ENCODE measurements at places on chromosomes 3 and 15.

- no peak for DNase-seq
These were observed 62.8 kb upstream of the SPATA12 start for GRCh38 chr3:56997675-56998074.

DNA sequence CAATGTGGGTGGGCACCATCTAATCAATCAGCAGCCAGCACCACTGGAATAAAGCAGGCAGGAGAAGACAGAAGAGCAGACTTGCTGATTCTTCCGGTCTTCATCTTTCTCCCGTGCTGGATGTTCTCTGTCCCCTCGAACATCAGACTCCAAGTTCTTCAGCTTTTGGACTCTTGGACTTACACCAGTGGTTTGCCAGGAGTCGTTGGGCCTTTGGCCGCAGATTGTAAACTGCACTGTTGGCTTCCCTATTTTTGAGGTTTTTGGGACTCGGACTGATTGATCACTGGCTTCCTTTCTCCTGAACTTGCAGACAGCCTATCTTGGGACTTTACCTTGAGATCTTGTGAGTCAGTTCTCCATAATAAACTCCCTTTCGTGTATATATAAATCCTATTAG, 292.8 kb downstream of the BCHE start:
- no peak for DNase-seq

- DNase-seq, result no peak
These were observed 5.5 kb upstream of the TEX55 start for GRCh38 chr3:119140466-119140865.

DNA sequence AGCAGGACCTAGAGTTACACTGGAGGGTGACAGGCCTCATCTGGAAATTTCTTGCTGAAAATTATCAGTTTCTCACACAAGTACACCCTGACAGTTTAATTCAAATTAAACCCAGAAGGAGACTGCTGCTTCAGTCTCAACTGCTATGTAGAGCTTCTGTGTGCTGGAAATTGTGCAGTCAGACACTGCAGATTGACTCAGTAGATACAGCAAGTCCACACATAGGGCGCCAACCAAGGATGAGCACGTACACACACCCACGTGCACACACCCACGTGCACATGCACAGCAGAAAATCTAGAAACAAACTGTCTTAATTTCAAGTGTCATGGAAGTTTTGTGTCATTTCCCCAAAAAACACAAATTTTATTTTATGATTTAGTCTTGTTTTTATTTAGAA, 192.9 kb downstream of the PDE8A start:
- DNase-seq, result no peak

- DNase-seq, result no peak
These were observed 102.4 kb downstream of the NR1D2 start for GRCh38 chr3:24047513-24047912.

DNA sequence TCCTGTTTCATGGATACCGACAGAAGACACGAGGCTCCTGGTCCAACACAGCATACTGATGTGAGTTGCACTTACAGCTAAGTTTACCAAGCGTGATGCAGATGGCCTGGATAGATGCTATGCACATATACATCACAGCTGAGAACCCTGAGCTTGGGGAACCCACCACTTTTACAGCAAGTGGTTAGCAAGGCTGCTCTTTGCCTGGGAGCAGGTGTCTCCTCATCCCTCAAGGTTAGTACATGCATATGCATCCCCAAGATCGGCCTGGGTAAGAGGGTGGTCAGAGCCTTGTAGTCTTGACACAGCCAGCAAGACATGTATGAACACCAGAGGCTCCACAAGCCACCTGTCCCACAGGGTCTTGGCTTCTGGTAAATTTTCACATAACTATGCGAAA, 28.3 kb downstream of the LRRC2 start:
- no peak for DNase-seq

DNA sequence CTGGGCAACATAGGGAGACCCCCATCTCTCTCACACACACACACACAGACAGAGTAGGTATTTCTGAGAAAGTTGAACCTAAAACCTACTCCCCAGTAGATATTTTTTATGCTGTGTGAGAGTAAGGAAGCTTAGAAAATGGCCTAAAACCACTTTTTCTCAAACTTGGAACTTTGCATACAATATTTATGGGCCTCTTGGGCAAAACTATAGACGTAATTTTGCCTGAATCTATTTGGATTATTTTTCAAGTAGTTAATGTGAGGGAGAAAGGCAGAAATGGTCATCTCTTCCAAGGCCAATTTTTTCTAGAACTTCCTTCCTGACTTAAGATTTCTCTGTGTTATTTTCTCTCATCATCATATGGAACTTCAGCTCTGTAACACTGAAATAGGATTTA, 81.7 kb downstream of the ZNF609 start:
- DNase-seq, result no peak

DNA sequence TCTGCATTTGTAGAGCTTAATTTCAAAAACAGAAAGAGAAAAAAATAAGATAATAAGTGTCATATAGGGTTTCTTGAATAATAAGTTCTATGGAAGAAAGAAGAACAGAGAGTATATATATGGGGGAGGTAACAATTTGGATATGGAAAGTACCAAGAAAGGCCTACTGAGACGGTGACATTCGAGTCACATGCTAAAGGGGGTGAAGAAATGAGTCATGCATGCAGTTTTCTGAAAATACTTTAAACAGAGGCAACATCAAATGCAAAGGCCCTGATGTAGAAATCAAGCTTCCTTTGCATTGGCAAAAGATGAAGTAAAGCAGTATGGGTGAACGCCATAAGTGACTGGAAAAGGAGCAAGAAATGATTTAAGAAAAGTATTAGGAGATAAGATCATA, 371.6 kb upstream of the ZNF385D start:
- DNase-seq, result no peak

DNA sequence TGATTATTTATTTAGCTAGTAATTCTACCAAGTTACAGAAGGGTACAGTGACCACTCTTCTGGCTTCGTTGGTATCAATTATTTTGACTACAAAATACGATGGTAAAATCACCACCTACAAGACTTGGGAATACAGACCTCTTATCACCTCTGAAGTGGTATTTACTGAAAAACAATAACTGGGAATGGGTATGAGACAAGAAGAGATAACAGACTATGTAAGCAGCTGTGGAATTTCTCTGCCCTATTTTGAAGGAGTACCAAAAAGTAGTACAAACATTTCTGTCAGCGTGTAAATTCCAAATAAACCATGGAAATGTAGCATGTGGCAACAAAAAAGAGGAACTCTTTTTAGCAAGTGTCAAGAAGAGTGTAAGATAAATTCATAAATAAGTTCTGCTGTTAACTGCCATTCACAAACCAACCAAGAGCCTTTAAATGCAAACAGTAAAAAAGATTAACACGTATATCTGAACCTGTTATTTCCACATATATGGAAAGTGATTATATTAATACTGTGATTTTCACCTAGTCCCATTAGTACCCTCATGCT, 77.0 kb upstream of the SLC12A8 start:
- DNase-seq, result no peak

DNA sequence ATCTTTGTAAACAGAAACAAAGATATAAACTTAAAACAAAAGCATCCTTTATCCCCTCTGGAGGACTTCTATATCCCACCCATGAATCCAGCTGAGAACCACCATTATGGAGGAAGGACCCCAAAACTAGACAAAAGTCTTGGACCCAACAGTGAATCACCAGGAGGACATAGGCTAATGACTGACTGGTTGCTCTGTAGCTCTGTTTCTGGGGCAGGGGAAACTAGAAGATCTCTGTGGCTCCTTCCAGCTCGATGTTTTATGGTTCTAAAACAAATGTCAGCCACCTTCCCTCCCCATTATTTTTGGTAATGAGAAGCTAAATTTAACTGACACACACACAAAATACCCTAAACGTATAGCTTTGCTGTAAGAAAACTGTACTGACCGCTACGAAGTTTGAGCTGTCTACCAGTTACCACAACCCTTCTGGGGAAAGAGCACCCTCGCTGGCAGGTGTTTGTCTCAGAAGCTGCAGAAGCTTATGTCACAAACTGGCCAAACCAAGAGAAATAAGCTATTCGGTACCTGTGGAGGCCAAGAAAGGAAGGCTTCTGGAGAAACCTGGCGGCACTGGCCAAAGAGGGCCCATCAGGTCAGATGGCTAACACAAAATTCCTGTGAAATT, 36.4 kb downstream of the MB21D2 start:
- DNase-seq, result no peak

DNA sequence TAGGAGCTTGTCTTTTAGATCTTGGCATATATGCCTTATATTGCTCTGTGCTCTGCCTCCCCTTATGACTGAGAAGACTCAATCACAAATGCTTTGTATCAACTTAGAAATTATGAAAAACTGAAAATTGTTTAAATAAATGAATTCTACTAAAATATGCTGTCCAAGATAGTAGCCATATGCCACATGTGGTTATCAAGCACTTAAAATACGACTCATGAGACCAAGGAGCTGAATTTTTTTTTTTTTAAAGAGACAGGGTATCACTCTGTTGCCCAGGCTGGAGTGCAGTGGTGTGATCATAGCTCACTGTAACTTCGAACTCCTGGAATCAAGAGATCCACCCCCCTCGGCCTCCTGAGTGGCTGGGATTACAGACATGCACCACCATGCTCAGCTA, 118.3 kb downstream of the RFTN1 start:
- no peak for DNase-seq

- DNase-seq, result no peak
These were observed 37.6 kb downstream of the RAB8B start for GRCh38 chr15:63226966-63227401.

- no peak for DNase-seq
These were observed 406.9 kb downstream of the CNTN6 start for GRCh38 chr3:1499694-1500093.

- DNase-seq, result no peak
These were observed 278.5 kb upstream of the RASGRP1 start for GRCh38 chr15:38843051-38843501.

DNA sequence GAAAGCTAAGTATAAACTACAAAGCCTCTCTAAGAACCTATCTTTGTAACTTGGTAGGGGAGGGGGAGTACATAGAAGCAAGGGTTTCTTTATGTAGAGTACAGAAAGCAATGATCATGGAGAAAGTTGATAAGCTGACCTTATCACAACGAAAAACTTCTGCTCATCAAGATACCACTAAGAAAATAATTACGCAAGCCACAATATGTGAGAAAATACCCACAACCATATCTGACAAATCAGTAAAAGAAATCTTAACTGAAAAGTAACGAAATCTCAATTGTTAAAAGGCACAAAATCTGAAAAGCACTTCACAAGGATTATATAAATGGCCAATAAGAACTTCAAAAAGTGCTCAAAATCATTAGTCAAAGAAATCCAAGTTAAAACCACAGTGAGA, 35.1 kb upstream of the RPS17 start:
- DNase-seq, result no peak

DNA sequence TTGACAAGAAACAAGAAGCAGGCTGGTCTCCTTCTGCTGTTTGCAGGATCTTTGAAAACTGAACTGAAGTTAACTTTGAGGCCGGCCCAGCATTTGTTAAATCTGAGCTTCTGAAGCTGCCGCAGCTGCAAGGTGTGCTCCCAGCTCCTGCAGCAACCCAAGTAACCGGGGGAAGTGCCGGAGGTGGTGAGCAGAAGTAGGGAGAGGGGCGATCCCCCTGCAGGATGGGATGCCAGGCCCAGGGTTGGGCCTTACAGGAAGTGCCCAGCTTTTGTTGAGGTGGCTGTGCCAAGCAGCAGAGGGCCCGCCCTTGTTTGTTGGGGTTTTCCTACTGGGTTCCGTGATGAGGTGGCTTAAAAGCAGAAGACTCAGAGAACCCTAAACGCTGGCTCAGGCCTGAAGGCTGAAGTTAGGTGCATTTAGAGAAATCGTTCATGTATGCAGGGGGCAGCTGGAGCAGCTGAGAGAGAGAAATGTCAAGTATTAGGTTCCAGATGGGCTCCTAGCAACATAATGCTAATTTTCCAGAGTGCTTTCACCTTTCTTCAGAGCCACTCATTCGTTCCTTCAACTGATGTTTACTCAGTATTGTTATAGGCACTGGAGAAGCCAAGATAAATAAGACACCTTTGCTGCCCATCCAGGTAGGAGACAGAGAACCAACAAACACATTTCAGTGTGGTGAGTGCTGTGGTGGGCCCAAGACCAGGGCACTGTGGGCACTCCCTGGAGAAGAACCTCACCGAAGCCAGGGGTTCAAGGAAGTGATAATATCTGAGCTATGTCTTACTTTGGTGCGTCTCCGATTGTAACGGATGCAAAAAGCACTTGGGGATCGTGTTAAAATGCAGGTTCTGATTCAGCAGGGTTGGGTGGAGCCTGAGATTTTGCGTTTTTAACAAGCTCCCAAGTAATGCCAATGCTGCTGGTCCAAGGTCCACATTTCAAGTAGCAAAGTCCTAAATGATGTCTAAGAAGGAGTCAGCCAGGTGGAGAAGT, 42.2 kb upstream of the PLCL2 start:
- DNase-seq, result no peak

DNA sequence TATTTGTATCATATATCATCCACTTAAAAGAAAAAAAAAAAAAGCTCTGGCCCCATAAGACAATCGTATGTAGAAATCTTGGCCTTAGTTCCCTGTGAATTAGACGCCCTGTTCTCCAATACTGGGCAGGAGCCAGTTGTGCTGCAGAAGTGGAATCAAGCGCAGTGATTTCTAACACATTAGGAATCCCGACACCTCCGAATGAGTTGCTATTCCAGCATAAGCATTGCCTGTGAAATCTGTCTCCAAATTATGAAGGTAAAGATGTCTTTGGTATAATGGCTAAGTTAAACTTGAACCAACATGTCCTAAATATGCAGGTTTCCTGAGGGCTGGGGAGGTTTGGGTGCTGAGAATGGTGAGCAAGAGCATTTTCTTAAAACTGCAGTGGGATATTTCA, 199.4 kb upstream of the ARRDC4 start:
- no peak for DNase-seq

- no peak for DNase-seq
These were observed 145.9 kb upstream of the GALNT15 start for GRCh38 chr3:16028604-16029003.

DNA sequence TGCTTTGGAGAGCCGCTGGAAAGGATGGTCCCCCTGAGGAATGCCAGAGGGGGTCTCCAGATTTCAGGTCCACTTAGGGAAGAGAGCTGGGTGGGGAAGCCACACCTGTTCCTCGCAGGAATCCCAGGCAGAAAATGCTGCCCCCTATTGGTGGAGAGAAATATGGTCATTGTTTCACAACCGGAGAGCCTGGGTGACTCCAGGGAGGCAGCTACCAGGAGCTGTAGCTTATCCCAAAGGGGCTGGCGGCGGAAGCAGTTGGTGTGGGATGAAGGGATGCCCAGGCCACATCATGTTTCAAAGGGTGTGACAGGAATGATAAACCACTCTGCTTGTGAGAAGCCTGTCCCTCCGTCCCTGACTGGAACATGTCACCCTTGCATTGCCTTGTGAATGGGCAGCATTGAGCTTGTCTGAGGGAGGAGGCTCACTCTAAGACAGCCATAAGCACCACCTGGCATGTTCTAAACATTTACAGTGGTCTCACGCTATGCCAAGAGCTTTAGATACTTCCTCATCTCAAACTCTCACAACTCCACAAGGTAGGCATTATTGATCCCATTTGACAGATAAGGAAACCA, 34.5 kb downstream of the POMGNT2 start:
- no peak for DNase-seq

GRCh38 chr15:82919231-82919886, 33.2 kb downstream of the HOMER2 start:
- DNase-seq, result no peak
